ENCODE measurements at places on chromosomes 1 and 21. TPM values are rescaled to one million over a fixed set of nuclear protein-coding genes. Genes with fewer than 3 reads are reported as not detected.

DNA sequence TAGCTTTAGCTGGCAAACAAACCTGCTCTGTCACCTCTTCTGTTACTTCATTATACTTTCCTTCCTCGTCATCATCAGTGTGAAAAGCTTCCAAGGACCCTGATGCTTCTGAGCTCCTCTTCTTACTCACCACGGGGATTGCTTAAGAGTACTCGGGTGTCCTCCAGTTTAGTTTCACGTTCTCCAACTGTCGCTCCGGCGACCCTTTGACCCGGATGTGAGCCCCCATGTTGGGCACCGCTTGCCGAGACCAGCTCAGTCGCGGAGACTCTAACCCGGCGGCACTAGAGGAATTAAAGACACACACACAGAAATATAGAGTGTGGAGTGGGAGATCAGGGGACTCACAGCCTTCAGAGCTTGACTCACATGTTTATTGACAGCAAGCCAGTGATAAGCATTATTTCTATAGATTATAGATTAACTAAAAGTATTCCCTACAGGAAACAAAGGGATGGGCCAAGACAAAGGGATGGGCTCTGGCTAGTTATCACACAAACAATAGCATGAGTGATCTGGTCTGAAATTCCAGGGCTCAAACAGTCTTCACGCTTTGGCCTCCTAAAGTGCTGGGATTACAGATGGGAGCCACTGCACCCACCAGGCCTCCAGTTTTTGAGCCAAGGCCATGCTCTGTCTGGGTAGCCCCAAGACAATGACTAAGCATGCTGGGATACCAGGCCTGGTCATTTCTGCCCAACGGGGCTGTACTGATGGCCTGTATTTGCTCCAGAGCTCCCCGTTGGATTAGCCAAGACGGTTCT lies 30.1 kb upstream of the ENO1 start:
- H3K36me3 ChIP-seq: peaks cover 5% of the 10 kb centered on the region
- H3K27ac ChIP-seq: no peak overlapping the region
- peaks cover 31% of the 10 kb centered on the region for H3K4me1 ChIP-seq
- H3K4me3 ChIP-seq: peak overlapping the region; percentile 2

Gene DTL
- 11.9 TPM for total RNA-seq

DNA sequence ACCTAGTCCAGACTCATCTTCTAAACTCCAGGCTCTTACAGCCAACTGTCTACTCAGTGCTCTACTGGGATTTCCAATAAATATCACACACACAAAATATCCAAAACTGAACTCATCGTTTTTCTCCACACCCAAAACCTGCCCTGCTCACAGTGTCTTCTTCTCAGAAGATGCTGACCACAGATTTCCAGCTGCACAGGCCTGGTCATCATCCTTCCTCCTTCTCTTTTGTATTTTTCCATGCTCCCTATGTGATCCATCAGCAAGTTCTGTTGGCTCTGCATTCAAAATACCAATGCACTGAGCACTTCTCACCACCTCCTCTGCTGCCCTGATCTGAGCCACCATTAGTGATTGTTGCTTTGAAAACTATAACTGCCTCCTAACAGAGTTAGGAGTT lies 159.5 kb upstream of the KAZN start:
- no peak for DNase-seq
- H3K4me3 ChIP-seq: no peak overlapping the region
- peaks cover 4% of the 10 kb centered on the region for H3K27me3 ChIP-seq
- no peaks in the 10 kb centered on the region for H3K36me3 ChIP-seq
- H3K27ac ChIP-seq: no peak overlapping the region

GRCh38 chr1:231028682-231029081 lies 11.4 kb downstream of the FAM89A start:
- H3K27me3 ChIP-seq: no peaks in the 10 kb centered on the region
- DNase-seq: no peak
- H3K36me3 ChIP-seq: peaks cover 24% of the 10 kb centered on the region
- no peak overlapping the region for H3K27ac ChIP-seq

DNA sequence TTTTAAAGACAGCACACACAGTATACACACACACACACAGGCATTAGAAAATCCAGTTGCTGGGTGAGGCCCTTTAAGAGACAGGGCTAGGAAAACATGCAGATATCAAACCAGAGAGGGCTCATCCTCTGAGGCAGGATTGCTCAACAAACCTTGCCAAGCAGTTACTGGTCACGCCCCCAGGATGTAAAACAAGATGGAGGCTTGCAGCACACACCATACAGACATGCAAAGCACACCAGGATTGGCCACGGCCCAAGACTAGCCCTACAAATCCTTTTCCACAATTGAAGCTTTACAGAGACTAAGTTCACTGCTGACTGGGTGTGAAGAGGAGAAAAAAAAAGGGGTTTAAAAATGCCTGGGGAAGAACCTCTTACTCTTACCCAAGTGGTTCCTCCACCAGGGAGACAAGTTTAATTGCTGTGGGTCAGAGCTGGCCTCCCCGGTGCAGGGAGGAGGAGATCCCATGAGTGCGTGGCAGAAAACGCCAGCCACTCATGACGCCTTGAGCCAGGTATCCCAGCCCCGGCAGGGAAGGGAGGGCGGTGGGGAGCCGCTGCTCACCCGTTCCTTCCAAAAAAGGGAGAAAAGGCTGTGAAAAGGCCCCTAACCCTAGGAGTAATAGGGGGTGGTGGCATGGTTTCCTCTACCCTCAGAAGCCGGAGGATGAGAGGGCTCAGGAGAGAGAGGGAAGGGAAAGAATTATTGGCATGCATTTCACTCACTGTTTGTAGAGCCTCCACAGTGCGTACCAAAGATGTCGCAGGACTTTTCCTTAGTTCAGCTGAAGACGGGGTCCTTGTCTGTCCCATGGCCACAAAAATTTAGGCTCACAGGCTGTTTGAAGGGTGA lies 594.6 kb upstream of the ZP4 start:
- no peak for DNase-seq
- H3K27me3 ChIP-seq: no peaks in the 10 kb centered on the region
- peak overlapping the region; percentile 75 for H3K27ac ChIP-seq

Gene FNDC5
- total RNA-seq: 49.9 TPM

GRCh38 chr1:218828125-218828650 lies 345.5 kb upstream of the LYPLAL1 start:
- DNase-seq: no peak
- no peaks in the 10 kb centered on the region for H3K4me1 ChIP-seq
- H3K4me3 ChIP-seq: no peak overlapping the region
- H3K27me3 ChIP-seq: peaks cover 2% of the 10 kb centered on the region
- no peak overlapping the region for H3K27ac ChIP-seq
- H3K36me3 ChIP-seq: no peaks in the 10 kb centered on the region

DNA sequence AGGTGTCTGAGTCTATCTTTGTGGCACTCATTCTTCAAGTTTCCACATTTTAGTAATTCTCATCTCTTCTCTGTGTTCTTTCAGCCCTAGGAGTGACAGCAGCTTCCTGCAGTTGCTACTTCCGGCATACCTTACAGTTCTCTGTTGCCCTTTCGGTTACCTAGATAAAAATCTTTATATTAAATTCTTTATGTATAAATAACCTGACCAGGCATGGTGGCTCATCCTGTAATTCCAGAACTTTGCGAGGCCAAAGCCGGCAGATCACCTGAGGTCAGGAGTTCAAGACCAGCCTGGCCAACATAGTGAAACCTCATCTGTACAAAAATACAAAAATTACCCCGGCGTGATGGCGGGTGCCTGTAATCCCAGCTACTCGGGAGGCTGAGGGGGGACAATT lies 62.9 kb downstream of the CDKN2C start:
- no peaks in the 10 kb centered on the region for H3K4me1 ChIP-seq
- no peak for DNase-seq
- H3K27ac ChIP-seq: no peak overlapping the region

DNA sequence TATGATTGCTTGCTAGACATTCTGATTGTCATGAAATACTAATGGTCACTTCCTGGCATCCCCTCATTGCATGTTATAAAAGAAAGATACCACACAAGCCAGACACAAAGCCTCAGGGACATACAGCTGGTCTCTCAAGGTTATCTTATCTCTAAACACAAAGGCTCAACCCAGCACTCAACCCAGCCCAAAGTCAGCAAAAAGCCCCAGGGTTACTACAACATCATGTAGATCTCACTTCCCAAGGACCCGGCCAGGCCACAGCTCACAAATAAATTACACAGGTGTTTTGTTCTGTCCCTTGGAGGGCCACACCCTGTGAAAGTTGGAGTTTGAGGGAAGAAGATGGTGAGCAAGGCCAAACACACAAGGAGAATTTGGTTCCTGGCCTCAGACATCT lies 109.7 kb upstream of the BARHL2 start:
- peaks cover under 1% of the 10 kb centered on the region for H3K4me1 ChIP-seq
- no peak for DNase-seq
- H3K27ac ChIP-seq: no peak overlapping the region
- peaks cover 81% of the 10 kb centered on the region for H3K27me3 ChIP-seq

Gene HES2
- 5.9 TPM for total RNA-seq

DNA sequence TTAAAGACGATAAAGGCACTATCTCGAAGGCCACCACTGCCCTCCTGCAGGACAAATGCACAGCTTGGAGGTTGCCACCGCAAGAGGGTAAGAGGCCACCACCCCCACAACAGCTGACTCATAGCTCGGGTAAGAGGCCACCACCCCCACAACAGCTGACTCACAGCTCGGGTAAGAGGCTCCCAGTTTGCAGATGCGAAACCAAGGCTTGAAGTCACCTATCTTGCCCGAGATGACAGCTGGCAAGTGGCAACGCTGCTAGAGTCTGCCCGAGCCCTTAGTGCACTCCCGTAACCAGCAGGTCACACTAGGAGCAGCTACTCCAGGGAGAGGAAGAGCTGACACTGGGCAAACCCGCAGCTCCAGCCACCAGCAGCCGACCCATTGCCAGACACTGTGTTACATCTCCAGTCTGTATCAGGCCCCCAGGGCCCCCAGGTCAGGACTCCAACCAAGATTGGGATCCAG lies 17.1 kb upstream of the SPSB1 start:
- peaks cover 6% of the 10 kb centered on the region for H3K27me3 ChIP-seq
- no peak overlapping the region for H3K27ac ChIP-seq
- DNase-seq: no peak
- no peak overlapping the region for H3K4me3 ChIP-seq
- peaks cover 25% of the 10 kb centered on the region for H3K4me1 ChIP-seq
- no peaks in the 10 kb centered on the region for H3K36me3 ChIP-seq

GRCh38 chr1:161382214-161383019 lies 14.7 kb upstream of the CFAP126 start:
- no peak for DNase-seq
- no peaks in the 10 kb centered on the region for H3K4me1 ChIP-seq
- H3K27ac ChIP-seq: peak overlapping the region; percentile 3

Gene CORT
- not detected for total RNA-seq

- H3K27me3 ChIP-seq: no peaks in the 10 kb centered on the region
- H3K36me3 ChIP-seq: no peaks in the 10 kb centered on the region
- DNase-seq: no peak
- H3K4me3 ChIP-seq: no peak overlapping the region
- H3K4me1 ChIP-seq: peaks cover 21% of the 10 kb centered on the region
These were observed 643.0 kb upstream of the ADGRL2 start for GRCh38 chr1:81157686-81158085.

Gene LRRC3
- 8.7 TPM for total RNA-seq

DNA sequence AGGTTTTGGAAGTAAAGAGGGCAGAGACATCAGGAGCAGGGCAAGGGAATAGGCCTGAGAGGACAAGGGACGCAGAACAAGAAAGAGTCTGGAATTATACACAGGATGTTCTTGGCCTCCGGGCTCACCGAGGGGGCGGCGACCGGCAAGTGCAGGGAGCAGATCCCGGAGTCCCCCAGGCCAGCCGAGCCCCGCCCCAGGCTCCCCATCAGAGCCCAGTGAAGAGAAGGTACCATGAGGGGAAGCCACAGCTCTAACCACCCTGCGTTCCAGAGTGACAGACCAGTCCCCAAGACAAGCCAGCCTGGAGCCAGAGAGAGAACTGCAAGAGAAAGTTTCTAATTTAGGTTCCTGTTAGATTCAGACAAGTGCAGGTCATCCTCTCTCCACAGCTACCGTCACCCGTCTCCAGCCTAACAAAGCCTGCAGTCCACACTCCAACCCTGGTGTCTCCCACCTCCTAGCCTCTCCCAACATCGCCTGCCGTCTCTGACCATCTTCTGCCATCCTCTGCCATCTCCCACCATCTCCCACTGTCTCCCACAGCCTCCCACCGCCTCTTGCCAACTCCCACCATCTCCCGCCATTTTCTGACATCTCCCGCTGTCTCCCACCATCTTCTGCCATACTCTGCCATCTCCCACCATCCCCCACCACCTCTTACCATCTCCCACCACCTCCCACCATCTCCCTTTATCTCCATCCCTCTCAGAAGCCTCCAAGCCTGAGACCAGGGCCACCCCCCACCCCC lies 42.5 kb downstream of the CAPN2 start:
- no peak overlapping the region for H3K27ac ChIP-seq
- H3K27me3 ChIP-seq: no peaks in the 10 kb centered on the region
- peaks cover 28% of the 10 kb centered on the region for H3K36me3 ChIP-seq
- H3K4me1 ChIP-seq: peaks cover 4% of the 10 kb centered on the region

Gene NES
- total RNA-seq: 125 TPM

GRCh38 chr1:71651214-71651613 lies 570.4 kb upstream of the ZRANB2 start:
- no peaks in the 10 kb centered on the region for H3K36me3 ChIP-seq
- DNase-seq: no peak
- H3K27me3 ChIP-seq: peaks cover 3% of the 10 kb centered on the region
- no peak overlapping the region for H3K4me3 ChIP-seq
- H3K27ac ChIP-seq: no peak overlapping the region

Gene SH3BGRL3
- 105 TPM for total RNA-seq

DNA sequence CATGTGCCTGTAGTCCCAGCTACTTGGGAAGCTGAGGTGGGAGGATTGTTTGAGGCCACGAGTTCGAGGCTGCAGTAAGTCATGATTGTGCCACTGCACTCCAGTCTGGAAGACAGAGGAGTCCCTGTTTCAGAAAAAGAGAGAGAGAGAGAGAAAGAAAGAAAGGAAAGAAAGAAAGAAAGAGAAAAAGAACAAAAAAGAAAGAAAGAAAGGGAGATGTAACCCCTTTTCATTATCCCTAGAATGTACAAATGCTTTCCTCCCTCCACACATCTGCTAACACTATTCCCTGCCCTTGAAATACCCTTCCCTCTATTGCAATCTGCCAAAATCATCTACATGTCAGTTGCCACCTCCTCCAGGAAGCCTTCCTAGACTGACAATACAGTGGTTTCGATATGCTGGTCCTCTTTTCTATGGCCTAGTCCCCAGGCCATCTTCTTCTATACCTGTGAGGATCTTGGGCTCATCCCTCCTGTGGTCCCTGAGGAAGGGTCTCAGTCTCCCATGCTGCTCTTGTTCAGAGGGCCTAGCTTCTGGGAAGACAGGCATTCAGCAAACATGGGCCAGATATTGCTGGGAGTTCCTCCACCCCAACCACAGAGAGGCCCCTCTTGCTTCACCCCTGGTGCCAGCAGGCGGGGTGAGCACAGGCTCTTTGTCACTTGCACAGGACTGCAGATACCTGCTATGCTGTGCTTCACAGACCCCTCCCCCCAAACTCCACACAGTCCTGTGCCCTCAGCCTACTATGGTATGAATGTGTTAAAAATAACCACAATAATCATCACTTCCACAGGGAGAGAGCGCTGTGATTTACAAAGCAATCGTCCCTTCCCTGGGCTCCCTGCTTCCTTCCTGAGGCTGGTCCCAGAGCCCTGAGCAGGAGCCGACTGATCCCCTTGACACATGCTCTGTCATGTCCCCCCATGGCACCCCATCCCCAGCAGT lies 14.1 kb downstream of the ADGRB2 start:
- H3K4me3 ChIP-seq: no peak overlapping the region
- H3K4me1 ChIP-seq: peaks cover 51% of the 10 kb centered on the region
- H3K27me3 ChIP-seq: peaks cover 25% of the 10 kb centered on the region
- no peak overlapping the region for H3K27ac ChIP-seq
- DNase-seq: no peak

Measured in type B pancreatic cell (in vitro differentiated cells).